ENCODE measurements at places on chromosomes 16 and 17.

GRCh38 chr17:58531661-58532554, 17.5 kb upstream of the MTMR4 start:
- peak overlapping the region; percentile 68 for H3K4me3 ChIP-seq
- H3K36me3 ChIP-seq: no peaks in the 10 kb centered on the region
- H3K27ac ChIP-seq: peak overlapping the region; percentile 59
- peak; percentile 82 for DNase-seq
- H3K27me3 ChIP-seq: no peaks in the 10 kb centered on the region
- H3K4me1 ChIP-seq: peaks cover 28% of the 10 kb centered on the region

GRCh38 chr17:67770539-67770938, 52.8 kb downstream of the NOL11 start:
- no peaks in the 10 kb centered on the region for H3K27me3 ChIP-seq
- no peak overlapping the region for H3K4me3 ChIP-seq

DNA sequence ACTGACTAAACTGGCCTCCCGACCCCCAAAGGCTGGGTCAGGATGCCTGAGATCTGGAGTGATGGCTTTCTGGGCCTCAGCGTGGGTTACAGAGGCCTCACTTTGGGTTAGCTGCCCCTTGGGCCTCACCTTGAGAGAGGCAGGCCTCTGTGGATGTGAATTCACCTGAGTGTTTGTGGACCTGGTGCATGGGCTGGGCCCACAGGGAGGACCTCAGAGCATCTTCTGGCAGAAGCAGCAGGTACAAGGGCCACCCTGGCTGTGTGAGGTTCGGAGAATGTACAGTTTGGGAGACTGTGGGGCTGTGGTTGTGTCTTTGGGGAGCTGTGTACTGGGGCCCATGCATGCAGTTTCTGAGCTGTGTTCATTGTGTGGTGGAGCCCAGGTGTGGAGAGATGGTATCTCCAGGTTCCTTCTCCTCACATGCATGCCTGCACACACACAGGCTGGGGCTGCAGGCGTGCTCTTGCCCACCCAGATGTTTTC, 18.3 kb downstream of the RARA start:
- no peaks in the 10 kb centered on the region for H3K36me3 ChIP-seq
- peak overlapping the region; percentile 78 for H3K27ac ChIP-seq
- H3K27me3 ChIP-seq: no peaks in the 10 kb centered on the region
- H3K4me3 ChIP-seq: peak overlapping the region; percentile 25
- peaks cover 90% of the 10 kb centered on the region for H3K4me1 ChIP-seq
- DNase-seq: peak; percentile 13

GRCh38 chr16:12699161-12699560, 104.5 kb downstream of the CPPED1 start:
- H3K27ac ChIP-seq: no peak overlapping the region
- no peaks in the 10 kb centered on the region for H3K4me1 ChIP-seq
- H3K36me3 ChIP-seq: no peaks in the 10 kb centered on the region

- H3K4me1 ChIP-seq: no peaks in the 10 kb centered on the region
- peak within 1 kb of the TSS; percentile 69 for H3K27ac ChIP-seq
- no peaks in the 10 kb centered on the region for H3K36me3 ChIP-seq
- no peaks in the 10 kb centered on the region for H3K27me3 ChIP-seq
- DNase-seq: peak; percentile 91
Observed at GRCh38 chr16:4474192-4474961, at the start of gene NMRAL1. Gene NMRAL1 (minus strand): TSS chr16:4474625. CDS start chr16:4474132, 493 bp downstream.

DNA sequence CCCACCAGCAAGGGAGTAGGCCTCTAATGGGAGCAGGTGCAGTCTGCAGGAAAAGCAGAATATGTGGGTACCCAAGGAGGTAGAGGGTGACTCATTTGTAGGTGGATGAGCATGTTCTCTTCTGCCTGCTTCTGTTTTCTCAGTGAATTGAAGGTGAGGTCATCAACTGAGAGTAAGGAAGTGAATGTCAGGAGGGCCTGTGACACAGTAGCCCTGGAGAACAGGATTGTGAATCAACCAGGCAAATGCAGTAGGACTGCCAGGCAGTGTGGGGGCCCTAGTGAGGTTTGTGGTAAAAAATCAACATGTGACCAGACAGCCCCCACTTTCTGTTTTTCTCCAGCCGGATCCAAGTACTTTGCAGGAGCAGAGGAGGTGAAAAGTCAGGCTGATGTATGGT, 150.5 kb upstream of the SOX9 start:
- no peak for DNase-seq
- no peaks in the 10 kb centered on the region for H3K4me1 ChIP-seq
- H3K27me3 ChIP-seq: no peaks in the 10 kb centered on the region

DNA sequence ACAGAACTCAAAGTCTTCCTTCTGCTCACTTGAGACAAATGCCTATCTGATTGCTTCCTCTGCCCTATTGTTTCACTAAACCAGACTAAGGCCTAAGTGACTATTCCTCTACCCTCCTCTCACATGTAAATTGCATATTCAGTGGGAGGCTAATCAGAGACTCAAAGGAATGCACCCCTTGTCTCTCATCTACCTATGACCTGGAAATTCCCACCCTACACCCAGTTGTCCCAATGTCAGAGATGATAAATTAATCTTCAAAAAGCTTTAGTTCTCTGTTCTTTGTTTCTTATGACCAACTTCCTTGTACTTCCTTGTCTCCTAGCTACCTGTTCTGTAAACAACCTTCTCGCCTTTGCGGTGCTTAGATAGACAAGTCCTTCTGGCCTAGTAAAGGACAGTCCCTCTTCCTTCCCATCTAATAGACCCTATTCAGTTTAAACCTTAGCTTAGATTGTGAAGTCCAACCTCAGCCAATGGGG, 76.0 kb downstream of the EMP2 start:
- no peak overlapping the region for H3K27ac ChIP-seq
- H3K4me1 ChIP-seq: peaks cover 13% of the 10 kb centered on the region
- DNase-seq: no peak
- no peaks in the 10 kb centered on the region for H3K36me3 ChIP-seq

GRCh38 chr17:5580367-5580766, 3.9 kb downstream of the NLRP1 start:
- H3K36me3 ChIP-seq: no peaks in the 10 kb centered on the region
- H3K27ac ChIP-seq: no peak overlapping the region
- no peaks in the 10 kb centered on the region for H3K27me3 ChIP-seq
- no peak for DNase-seq
- H3K4me3 ChIP-seq: no peak overlapping the region
- no peaks in the 10 kb centered on the region for H3K4me1 ChIP-seq

DNA sequence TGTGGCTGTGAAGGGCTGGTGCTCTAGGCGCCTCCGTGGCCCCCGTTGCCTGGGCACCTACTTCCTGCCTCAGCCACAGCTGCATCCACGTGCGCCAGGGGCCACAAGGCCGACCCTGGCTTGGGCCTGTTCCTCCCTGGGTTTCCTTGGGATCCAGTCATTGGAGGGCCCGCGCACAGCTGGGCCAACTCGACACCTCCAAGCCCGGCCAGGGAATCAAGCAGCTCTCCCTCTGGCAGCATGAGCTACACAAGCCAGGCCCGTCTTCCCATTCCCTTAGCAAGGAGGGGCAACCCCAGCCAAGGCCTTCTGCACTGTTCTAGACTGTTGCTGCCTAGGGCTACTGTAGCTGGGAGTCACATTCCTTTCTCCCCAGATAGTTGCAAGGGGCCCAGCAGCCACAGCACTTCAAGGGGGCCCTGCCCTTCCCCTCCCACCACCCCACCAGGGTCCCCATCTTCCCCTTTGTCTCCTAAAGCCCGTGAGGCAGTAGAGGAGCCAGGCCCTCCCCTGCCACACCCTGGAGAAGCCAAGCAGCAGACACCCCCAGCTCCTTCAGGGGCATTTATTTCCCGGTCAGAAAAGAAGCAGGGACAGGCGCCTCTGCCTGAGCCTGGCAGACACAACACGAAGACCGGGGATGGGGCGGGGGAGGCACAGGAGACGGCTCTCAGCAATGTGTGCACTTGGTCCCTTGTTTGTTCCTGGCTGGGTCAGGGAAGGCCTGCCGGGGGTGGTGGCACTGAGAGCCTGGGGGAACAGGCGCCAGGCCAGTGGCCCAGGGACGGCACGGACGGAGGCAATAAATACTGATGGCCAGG, 3.8 kb downstream of the ARHGDIA start:
- H3K36me3 ChIP-seq: peaks cover 13% of the 10 kb centered on the region
- peaks cover 72% of the 10 kb centered on the region for H3K4me1 ChIP-seq
- H3K27ac ChIP-seq: peak overlapping the region; percentile 17
- peak; percentile 79 for DNase-seq
- no peak overlapping the region for H3K4me3 ChIP-seq

DNA sequence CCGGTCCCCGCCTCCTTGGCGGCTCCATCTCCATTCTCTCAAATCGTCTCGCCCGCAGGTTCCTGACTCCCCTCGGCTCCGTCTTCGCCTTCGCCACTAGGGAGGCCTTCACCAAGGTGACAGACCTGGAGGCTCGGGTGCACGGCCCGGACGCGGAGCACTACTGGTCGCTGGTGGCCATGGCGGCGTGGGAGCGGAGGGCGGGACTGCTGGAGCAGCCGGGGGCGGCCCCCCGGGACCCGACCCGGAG, 862 bp downstream of the GLTPD2 start:
- peaks cover 25% of the 10 kb centered on the region for H3K4me1 ChIP-seq
- no peaks in the 10 kb centered on the region for H3K36me3 ChIP-seq
- H3K27ac ChIP-seq: peak overlapping the region; percentile 92
- H3K4me3 ChIP-seq: peak overlapping the region; percentile 84

- no peaks in the 10 kb centered on the region for H3K36me3 ChIP-seq
- H3K27me3 ChIP-seq: no peaks in the 10 kb centered on the region
- H3K4me1 ChIP-seq: no peaks in the 10 kb centered on the region
- H3K4me3 ChIP-seq: peak overlapping the region; percentile 86
- peak overlapping the region; percentile 68 for H3K27ac ChIP-seq
Observed at GRCh38 chr16:30527635-30528178, 1.3 kb upstream of the ZNF768 start.

GRCh38 chr16:75742424-75743047, 16.2 kb upstream of the CPHXL start:
- no peak for DNase-seq
- no peak overlapping the region for H3K27ac ChIP-seq
- H3K36me3 ChIP-seq: no peaks in the 10 kb centered on the region
- no peak overlapping the region for H3K4me3 ChIP-seq
- H3K4me1 ChIP-seq: no peaks in the 10 kb centered on the region
- no peaks in the 10 kb centered on the region for H3K27me3 ChIP-seq

- no peaks in the 10 kb centered on the region for H3K27me3 ChIP-seq
- no peaks in the 10 kb centered on the region for H3K36me3 ChIP-seq
- H3K27ac ChIP-seq: no peak overlapping the region
- DNase-seq: no peak
Observed at GRCh38 chr17:73064084-73064938, 28.2 kb downstream of the SLC39A11 start.

- H3K4me3 ChIP-seq: no peak overlapping the region
- no peaks in the 10 kb centered on the region for H3K36me3 ChIP-seq
- no peak overlapping the region for H3K27ac ChIP-seq
- no peak for DNase-seq
- H3K27me3 ChIP-seq: no peaks in the 10 kb centered on the region
Observed at GRCh38 chr16:19304750-19305149, 19.2 kb downstream of the CLEC19A start.

DNA sequence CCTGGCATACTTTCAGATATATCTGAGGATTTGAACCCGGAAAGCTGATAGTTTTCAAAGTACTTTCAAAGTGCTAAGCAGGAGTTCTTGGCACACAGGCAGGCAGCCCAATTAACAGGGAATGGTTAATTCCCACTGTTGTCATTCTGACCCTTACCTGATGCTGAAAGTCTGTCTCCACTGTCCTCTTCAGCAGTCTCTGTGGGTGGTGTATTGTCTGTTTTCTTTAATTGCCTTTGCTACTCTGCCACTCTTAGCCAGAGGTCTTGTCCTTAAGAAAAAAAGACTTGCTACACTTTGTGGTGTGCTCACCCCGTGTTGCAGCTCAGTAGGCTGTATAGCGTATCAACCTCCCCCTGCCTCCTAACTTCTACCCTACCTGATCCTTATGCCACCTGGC, 63.2 kb upstream of the SLC12A3 start:
- no peak for DNase-seq
- peaks cover 9% of the 10 kb centered on the region for H3K4me1 ChIP-seq

All from right lobe of liver (tissue), 6 donors.